ENCODE measurements at places on chromosomes 7 and 10. TPM values are rescaled to one million over a fixed set of nuclear protein-coding genes. Genes with fewer than 3 reads are reported as not detected.

Gene PPP1R9A
- 41.4 TPM for total RNA-seq

DNA sequence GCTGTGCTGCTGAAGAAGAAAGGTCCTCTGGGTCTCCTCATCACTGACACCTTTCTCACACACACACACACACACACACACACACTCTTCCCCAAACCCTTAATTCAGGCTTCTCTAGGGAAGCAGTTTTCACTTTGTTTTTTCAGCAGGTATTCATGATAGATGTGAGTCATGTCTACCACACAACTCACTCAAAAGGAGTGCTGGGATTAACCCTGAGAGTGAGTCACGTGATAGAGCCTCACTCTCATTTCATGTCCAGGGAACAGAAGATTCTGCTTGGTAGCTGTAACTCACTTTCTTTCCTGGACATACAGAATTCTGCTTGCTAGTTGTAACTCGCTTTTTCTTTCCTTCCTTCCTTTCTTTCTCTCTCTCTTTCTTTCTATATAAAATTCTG is 45.4 kb downstream of the VIM start:
- DNase-seq, result no peak

Gene KIAA1217
- total RNA-seq, result 15.3 TPM

Gene LSM5
- 29.7 TPM for total RNA-seq

DNA sequence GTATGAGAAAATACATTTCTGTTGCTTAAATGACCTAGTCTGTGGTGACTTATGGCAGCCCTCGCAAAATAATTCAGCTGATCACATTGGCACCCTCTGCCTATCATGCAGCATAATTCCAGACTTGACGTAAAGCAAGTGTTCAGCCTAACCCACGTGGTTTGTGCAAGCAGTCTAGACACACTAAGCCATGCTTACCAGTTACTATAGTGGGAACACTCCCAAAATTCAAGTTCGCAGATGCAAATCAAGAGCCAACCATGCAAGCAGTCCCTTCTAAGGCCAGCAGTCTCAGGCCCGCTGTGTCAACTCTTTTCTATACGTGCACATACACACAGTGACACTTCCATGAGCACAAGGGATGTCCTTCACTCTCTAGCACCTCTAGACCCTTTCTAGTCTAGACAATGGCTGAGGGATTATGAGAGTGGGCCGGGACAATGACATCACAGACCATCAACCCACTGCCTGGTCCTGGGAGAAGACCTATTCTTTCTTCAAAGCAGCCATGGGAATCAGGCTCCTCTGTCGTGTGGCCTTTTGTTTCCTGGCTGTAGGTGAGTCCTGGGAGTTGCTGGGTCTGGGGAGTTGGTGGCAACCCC is 29.0 kb upstream of the PRSS1 start:
- no peak for DNase-seq

DNA sequence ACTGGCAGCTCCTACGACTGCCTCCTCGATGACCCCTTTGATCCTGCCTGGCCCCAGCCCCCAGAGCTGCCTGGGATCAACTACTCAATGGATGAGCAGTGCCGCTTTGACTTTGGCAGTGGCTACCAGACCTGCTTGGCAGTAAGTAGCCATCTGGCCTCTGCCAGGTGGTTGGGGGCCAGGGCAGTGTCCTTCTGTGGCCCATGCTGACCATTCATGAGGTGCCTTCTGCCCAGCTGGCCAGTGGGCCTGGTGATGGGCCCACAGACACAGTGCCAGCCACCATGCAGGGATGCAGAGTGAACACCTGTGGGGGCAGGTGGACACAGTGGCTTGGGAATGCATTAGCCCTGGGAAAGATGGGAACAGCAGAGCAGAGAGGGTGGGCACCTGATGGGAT is 50.0 kb downstream of the TBATA start:
- DNase-seq, result no peak
